ENCODE measurements at places on chromosomes 5 and 9.

DNA sequence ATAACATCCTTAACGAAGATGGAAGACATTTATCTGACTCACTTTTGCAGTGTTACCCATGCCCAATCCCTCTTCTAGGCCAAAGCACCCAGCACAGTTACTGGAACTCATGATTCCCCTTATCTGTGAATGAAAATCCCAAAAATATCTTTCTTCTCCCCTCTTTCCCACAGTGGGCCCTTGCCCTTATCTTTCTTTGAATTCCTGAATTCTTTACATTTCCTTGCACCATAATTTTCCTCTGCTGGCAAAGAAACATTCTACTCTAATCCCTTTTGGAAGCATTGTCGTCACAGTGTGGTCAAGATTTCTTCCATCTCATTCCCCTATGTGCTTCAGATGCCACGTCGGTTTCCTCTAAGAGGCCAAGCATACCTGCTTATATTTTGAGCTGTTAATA is 135.9 kb upstream of the LIFR start:
- no peak for DNase-seq

- DNase-seq: no peak
Observed at GRCh38 chr9:110897943-110898342, 140.3 kb downstream of the LPAR1 start.

- DNase-seq: no peak
Observed at GRCh38 chr5:43854697-43855292, 251.8 kb downstream of the NNT start.

DNA sequence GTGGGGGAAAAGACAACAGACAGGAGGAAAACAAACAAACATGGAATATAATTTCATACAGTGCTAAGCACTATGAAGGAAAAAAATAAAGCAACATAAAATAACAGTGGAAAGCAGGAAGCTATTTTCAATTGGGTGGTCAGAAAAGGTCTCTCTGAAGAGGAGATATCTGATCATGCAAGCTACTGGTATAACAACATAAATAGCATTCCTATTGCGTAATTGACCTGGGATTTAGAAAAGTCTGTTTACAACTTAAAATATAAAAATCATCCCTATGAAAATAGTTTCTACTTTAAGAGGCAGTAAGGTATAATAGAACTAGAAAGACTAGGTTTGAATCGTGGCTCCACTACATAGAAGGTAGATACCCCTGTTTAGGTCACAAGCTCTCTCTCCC is 61.4 kb downstream of the FBXW11 start:
- DNase-seq: no peak

DNA sequence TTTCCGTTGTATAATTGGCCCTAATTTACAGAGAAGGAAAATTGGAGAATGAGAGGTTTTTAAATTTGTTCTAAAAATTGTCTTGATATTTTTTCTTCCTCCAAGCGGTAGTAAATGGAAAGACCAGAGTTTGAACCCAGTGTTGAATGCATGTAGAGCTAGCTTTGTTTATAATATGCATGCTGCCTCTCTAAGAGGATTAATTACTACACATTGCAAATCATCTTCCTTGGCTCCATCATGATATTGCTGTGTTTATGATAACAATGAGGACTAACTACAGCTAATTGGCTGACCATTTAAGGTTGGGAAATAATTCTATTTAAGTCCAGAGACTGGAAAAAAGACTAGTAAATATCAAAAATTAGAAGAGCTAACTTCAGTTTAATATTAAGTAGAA is 338.5 kb downstream of the PLK2 start:
- no peak for DNase-seq

DNA sequence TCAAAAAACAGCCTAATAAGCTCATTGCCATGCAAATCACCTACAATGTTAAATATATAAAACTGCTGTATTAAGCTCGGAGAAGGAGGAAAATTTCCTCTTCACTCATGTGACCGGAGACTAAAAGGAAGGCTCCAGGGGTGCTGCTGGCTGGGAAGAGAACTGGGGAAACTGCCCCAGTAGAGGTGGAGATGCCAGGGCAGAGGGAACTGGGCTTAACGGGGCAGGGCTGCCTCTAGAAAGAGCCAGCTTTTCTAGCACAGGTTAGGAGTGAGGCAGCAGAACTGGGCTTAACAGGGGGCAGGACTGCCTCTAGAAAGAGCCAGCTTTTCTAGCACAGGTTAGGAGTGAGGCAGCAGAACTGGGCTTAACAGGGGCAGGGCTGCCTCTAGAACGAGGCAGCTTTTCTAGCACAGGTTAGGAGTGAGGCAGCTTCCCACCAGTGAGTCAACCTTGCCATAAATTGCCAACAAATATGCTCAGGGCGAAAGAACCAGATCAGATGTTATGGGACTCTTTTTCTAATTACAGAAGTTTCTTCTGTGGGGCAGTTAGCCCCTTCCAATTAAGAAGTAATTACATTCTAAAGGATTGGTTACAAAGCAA is 115.3 kb downstream of the FANCC start:
- DNase-seq: no peak

Measured in KBM-7 (cell line).